ENCODE measurements at places on chromosomes 3 and 15.

DNA sequence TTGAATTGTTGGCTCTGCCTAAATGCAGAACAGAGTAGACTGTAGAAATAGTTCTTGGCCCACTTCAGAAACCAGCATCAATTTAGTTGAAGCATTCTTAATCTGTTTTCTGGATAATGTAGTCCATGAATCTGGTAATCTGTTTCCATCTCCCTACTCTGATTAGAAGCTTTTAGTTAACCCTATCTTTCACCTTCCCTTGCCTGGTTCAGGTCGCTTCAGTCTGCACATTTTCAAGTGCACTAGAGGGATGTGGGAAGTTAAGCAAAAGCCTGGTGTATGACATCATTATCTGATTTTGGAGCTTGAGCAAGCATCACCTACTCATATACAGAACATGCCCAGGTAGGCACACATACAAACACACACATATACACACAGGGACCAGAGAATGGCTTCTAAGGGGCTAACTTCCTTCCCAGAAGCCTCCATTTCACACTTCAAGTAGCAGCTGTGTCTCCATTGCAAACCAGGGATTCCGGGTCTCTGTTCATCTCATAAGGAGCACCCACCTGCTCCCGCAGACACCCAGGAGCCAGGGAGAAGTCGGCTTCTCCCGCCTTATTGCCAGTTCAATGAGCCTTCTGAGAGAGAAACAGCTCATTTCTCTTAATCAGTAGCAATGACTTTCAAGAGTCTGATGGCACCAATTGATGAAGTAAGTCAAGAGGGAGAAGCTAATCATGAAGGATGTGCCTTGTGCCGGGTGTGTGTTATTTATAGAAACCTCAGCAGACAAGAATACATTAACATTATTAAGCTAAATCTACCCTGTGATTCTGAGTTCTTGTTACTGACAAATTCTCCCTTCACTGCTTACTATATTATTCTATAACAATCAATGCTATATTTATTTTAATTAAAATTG, 347.9 kb upstream of the STAC start:
- DNase-seq: no peak

DNA sequence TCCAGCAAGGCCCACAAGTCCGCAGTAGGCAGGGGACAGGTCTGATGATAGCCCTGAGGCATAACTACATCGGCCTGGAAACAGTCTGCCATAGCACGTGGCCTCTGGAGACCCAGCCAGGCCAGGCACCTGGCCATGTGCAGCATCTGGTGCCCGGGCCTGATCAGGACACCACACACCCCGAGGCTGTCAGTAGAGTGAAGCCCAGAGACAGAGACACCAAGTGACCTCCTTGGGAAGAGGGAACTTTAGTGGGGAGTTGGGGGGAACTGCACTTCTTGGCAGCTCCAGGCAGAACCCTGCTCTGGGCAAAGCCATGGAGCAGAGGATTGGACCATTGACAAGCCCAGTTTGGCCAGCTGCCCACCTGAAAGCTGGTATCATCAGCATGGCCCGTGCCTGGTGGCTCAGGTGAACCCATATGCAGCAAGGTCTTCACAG, 1.2 kb downstream of the SHISA5 start:
- DNase-seq: no peak

DNA sequence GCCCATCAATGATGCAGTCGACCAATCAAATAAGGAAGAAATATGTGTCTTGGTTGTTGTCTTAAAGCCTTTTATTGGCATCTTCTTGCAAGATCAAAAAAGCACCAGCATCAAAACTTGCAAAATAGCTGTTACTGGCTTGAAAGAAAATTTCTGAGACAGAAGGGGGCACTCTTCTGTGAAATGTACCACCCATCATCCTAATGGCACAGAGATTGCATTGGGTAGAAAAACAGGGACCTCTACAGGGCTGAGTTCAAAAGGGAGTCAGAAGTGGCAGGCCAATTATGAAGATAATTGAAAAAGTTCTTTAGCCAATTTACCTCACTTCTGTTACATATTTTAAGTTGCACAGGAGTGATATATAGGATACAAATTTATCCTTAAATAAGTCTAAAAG, 122.3 kb upstream of the GPR149 start:
- peak; percentile 24 for DNase-seq

GRCh38 chr15:34122771-34123183, 20.9 kb downstream of the PGBD4 start:
- DNase-seq: no peak

- no peak for DNase-seq
These were observed 82.3 kb upstream of the OXTR start for GRCh38 chr3:8851703-8852102.

All from ACHN (cell line).